ENCODE measurements at places on chromosomes 1 and 21.

- DNase-seq = peak; percentile 7
Measured at GRCh38 chr1:97668945-97669344, 251.9 kb downstream of the DPYD start.

DNA sequence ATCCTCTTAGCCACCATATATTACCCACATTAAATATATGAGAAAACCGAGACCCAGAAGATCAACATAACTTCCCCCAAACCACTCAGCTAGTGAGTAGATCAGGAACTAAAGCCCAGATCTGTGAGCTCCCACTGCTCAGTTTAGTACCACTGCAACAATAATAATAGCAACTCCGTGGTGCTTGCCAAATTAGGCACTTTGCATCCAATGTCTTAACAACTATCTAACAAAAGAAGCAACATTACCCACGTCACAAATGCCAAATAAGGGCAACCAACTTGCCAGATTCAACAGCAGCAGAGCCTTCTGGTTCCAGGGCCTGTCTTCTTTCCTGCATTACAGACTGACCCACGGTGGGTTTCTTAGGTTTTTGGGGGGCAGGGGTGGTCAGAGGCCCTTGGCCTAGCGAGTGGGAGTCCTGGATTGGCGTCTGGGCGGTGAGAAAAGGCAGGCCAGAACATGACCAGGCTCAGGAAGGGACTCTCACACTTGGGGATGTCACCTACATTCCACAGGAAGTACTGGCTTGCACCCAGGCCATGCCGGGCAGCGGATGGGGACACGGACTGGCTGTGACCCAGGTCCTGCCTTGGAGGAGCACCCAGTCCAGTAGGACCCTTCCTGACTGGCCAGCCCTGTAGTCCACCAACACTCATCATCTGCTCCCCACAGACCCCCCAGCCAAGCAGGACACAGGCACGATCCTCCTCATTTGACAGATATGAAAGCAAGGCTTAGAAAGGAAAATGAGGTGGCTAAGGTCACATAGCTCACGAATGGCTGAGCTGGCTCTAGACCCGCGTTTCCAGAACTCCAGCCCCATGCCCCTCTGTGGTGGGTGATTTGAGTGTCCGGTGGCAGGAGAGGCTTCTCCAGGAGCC is 4.6 kb downstream of the HCRTR1 start:
- DNase-seq = no peak

DNA sequence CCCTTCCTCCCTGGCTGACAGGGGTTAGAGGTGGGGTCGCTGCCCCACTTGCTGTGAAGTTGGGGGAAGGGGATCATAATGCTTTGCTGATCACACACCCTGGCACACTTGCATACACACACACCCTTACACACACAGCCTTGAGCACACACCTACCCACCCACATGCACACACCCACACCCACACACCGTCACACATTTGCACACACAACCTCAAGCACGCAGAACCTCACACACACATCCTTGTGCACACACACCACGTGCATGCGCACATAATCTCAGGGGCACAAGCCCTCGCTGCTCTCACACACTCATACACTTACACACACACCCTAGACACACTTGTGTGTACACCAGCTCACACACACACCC is 16.4 kb upstream of the TNFRSF8 start:
- no peak for DNase-seq

- DNase-seq = no peak
Measured at GRCh38 chr1:1196431-1197187, 9.8 kb downstream of the TNFRSF18 start.

- DNase-seq = no peak
Measured at GRCh38 chr21:45244799-45245340, 42.8 kb downstream of the POFUT2 start.

GRCh38 chr1:117611894-117612483 is 6.1 kb downstream of the TENT5C start:
- no peak for DNase-seq

DNA sequence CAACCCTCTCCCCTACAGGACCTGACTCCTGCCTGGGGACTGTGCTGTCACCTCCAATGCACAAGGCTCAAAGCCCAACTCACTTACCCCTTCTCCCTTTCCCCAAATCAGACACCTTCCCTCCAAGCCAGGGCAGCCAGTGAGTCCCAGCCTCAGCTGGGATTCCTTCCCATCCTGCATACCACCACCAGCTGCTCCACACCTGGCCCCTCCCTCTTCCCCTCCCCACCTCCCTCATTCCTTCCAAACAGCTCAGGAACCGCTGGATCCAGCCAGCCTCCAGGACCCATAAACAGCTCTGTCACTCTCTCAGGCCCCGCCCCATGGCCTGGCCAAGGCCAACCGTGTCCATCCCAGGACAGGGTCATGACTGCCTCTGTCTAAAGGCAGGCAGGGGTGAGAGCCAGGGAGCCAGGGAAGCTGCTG is 41.4 kb downstream of the ACOT7 start:
- no peak for DNase-seq

DNA sequence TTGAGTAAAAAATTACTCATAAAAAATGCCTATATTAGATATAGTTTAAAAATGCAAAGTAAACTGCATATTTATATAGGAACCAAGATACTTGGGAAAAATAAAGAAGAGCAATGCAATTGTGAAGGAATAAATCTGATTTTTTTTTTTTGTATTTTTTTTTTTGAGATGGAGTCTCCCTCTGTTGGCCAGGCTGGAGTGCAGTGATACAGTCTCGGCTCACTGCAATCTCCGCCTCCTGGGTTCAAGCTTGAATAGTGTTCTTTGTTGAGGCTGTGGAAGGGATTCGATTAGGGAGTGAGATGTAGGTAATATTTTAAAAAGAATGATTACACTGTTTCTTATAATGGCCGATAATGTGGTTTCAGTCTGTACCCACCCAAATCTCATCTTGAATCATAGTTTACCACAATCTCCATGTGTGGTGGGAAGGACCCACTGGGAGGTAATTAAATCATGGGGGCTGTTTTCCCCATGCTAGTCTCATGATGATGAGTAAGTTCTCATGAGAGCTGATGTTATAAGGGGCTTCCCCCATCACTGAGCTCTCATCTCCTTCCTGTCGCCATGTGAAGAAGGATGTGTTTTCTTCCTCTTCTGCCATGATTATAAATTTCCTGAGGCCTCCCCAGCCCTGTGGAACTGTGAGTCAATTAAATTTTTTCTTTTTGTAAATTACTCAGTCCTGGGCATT is 1765.9 kb downstream of the PLA2G4A start:
- no peak for DNase-seq

GRCh38 chr1:196517193-196517592 is 91.0 kb downstream of the KCNT2 start:
- no peak for DNase-seq

- no peak for DNase-seq
Measured at GRCh38 chr1:34846265-34846664, 13.3 kb downstream of the SMIM12 start.

DNA sequence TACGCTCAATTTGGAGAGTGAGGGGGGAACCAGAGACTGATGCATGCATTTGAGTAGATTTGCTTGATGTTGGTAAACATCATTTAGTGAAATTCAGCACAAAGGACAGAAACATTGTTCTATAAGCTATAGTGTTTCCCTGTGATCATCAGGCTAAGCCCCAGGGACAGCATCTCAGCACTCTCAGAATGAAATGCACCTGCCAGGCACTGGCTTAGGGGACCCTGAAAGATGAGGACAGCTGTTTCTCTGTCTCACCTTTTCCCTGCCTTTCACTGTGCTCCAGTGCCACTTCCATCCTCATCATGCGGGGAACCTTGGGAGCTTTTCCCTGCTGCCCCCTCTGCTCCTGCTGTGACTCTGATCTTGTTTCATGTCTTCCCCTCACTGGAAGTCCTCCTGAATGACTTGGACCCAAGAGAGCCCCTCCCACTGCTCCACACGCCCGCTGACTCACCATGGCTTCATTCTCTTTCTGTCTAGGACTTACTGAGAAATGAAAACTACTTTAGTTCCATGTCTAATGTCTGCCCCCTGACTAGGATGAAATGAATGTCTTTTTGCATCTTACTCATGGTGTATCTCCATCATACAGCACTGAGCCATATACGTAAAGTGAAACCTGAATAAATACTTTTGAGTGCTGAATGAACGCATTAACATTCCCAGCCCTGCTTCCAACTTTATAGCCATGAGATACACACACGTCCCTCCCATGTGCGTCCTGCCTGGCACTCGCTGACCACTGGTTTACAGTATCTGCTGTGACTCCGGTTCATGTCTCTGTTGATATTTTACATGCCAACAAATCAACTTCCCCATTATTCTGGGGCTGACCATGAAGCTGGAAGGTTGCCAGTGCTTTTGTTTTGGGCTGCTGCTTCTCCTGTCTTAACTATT is 182.0 kb downstream of the PCP4 start:
- no peak for DNase-seq

DNA sequence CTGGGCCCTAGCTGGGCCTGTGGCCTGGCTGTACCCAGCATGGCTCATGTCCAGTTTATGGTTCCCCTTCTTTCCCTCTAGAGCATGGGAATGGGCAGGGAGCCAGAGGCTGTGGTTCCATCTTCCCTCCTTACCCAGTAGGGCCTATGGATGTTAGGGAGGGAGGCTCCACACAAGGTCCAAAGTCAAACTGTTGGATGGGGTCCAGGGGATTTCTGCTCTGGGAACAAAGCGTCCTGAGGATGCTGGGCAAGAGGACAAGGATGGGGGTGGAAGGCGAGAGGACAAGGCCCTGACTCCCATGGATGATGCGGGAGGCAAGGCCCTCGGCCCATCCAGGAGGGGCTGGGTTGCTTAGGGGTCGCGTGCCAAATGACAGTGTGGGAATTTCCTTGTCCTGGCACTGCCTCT is 17.3 kb downstream of the CSF1 start:
- DNase-seq = no peak

GRCh38 chr1:88670462-88670861 is 13.6 kb upstream of the PKN2 start:
- DNase-seq = no peak

- no peak for DNase-seq
Measured at GRCh38 chr1:232457595-232457994, 172.3 kb downstream of the SIPA1L2 start.

- no peak for DNase-seq
Measured at GRCh38 chr1:200231787-200232231, 178.0 kb downstream of the ZNF281 start.

GRCh38 chr1:216627252-216627651 is 96.0 kb downstream of the ESRRG start:
- DNase-seq = no peak

DNA sequence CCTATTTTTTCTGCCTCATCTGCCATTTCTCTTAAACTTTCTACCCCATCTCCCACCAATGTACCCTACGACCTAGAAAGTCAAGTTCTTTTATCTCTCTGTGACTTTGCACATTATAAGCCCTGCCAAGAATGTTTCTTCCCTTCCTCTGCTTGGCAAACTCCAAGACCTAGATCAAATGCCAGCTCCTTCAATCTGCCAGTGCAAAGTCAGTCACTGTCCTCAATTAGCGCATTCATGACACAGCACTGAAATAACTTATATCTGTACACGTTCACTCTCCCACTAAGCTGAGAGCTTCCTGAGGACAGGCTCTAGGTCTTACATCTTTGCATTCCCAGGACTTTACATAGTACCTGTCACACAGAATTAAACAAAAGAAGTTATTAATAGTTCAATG is 21.4 kb upstream of the LSM10 start:
- no peak for DNase-seq

- no peak for DNase-seq
Measured at GRCh38 chr1:227548448-227548847, 14.9 kb upstream of the ZNF678 start.

GRCh38 chr1:203289281-203289981 is 15.9 kb upstream of the BTG2 start:
- peak; percentile 92 for DNase-seq

DNA sequence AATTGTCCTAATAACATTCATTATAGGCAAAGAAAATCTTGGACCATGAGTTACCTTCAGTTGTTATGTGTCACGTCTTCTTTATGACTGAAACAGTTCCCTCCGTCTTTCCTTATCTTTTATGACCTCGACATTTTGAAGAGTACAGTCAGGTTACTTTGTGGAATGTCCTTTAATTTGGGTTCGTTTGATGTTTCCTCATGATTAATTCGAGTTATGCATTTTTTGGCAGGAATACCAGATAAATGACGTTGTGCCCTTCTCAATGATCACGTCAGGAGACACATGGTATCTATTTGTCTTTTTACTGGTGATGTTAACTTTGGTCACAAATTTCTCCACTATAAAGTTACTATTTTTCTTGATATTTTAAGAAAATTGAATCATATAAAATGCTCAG is 17.3 kb upstream of the KLF17 start:
- no peak for DNase-seq

GRCh38 chr21:38567335-38567969 is 69.2 kb upstream of the ERG start:
- no peak for DNase-seq

DNA sequence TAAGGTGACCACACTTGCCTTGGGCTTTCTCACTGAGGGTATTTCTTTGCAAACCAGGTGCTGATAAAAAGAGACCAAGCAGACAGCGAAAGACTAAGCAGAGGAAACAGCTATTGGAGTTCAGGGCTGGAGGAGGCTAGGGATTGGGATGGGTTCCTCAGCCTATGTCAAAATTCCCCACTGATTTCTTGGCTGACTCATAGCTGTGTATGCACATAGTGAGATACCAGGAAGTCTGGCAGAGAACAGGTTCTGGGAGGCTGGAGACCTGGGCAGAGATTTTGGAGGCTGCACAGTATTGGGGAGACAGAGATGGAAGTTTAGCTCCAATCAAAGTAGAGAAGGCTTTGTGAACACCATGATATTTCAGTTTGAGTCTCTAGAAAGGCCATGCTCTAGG is 25.3 kb downstream of the YARS1 start:
- DNase-seq = no peak

- no peak for DNase-seq
Measured at GRCh38 chr1:40838045-40838979, 23.9 kb downstream of the CITED4 start.

DNA sequence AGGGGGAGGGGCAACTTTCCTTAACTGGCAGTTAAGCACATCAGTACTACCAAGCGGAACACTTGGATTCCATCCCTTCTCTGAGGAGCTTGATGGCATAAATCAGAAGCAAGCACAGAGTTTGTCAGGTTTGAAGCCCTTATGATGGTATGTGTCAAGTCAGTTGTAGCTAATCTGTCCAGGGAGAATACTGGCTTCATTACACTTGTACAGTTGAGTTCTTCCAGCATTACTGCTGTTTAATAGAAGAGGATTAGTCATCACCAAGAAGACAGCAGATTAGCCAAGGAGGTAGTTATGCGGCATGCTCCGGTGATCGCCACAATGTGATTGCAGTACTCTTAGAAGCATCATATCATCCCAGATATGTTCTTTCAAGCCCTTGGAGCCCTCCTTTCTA is 2.1 kb upstream of the TDRD5 start:
- no peak for DNase-seq

All from activated CD4-positive, alpha-beta T cell treated with anti-CD3 and anti-CD28 coated beads, Interleukin-2, amount 10 ng/mL, durations not matched to agents 7 days and 5 days (primary cell).